ENCODE measurements at places on chromosomes 2 and 18. TPM values are rescaled to one million over a fixed set of nuclear protein-coding genes. Genes with fewer than 3 reads are reported as not detected.

Gene FBXO48
- total RNA-seq, result 0.92 TPM

Gene PCARE
- 0.84 TPM for total RNA-seq

Gene RNU2-63P
- not detected for total RNA-seq

Gene COL3A1
- total RNA-seq, result 51.8 TPM

Gene ARHGAP25
- 5.4 TPM for total RNA-seq

Gene COL4A4
- total RNA-seq, result 9.8 TPM

Gene GALNT5
- total RNA-seq, result 0.07 TPM

Gene HRH4
- 0.17 TPM for total RNA-seq

Gene SLC1A4
- total RNA-seq, result 6.2 TPM

Gene HADHB
- 1,919 TPM for total RNA-seq

Gene TNFAIP6
- 2.4 TPM for total RNA-seq

- no peak for DNase-seq
Observed at GRCh38 chr2:109499566-109499965, 114.2 kb downstream of the SEPTIN10 start.

- DNase-seq, result no peak
Observed at GRCh38 chr2:46482490-46482889, 3.1 kb downstream of the TMEM247 start.

- DNase-seq, result no peak
Observed at GRCh38 chr18:32267463-32267862, 77.6 kb downstream of the MEP1B start.

DNA sequence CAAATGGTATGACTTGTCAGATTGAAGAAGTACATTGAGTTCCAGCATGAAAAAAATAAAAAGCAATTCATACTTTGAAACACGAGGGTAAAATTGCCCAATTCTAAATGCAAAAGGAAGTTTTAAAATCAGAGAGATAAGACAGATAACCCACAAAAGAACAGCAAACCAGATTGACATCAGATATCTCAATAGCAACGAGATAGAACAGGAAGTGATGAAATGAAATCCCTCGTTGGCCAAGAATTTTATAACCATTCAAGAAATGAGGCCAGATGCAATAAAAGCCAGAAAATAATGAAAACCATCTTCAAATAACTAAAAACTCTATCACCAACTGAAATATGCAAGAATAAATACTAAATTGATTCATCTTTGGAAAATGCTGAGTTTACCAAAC lies 172.8 kb downstream of the CD226 start:
- no peak for DNase-seq

- peak; percentile 46 for DNase-seq
Observed at GRCh38 chr18:48975120-48975816, 24.5 kb upstream of the SMAD7 start.

- DNase-seq, result no peak
Observed at GRCh38 chr2:69390001-69390400, 3.0 kb upstream of the GFPT1 start.

- no peak for DNase-seq
Observed at GRCh38 chr2:199833525-199833924, 17.5 kb downstream of the FTCDNL1 start.

DNA sequence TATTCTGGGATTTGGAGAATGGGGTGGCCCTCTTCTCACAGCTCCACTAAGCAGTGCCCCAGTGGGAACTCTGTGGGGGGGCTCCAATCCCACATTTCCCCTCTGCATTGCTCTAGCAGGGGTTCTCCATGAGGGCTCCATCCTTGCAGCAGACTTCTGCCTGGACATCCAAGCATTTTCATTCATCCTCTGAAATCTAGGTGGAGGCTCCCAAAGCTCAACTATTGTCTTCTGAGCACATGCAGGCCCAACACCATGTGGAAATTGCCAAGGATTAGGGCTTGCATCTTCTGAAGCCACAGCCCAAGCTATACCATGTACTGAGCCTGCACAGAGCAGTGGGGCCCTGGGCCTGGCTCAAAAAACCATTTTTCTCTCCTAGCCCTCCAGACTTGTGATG lies 162.4 kb upstream of the CWC22 start:
- no peak for DNase-seq

- DNase-seq, result no peak
Observed at GRCh38 chr2:160474319-160474645, 19.3 kb downstream of the RBMS1 start.

- DNase-seq, result no peak
Observed at GRCh38 chr18:74139888-74140287, 7.7 kb downstream of the FBXO15 start.

- no peak for DNase-seq
Observed at GRCh38 chr2:40002339-40002738, 223.3 kb upstream of the THUMPD2 start.

DNA sequence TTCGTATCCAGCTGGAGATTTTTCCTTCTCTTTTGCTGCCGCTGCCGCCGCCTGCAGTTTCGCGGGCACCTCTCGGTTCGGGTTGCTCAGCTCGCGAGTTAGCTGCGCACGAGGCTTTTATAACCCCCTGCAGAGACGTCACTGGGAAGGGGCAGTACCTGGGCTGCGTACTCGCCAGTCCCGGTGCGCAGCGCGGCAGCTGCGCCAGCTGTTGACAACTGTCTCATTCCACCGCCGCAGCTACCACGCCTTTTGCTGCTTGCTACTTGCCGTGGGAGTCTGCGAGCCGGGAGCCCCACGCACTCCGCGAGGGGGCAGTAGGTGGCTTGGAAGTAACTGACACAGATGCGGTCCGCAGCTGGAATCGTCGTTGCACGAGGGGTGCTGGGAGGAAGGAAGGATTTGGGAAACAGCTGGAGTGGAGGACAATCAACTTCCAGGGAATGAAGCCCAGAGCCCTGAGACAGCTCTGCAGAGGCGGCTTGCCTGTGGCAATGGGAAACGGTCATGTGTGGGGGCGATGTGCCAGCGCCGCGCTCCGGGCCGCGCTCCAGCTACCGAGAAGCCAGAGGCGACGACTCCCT lies at the start of gene TACR1:
TACR1 (minus strand) TSS at position 93 of the 584 bp plus-strand sequence. CDS start 586 bp downstream, outside the sequence.
- DNase-seq, result peak; percentile 77

DNA sequence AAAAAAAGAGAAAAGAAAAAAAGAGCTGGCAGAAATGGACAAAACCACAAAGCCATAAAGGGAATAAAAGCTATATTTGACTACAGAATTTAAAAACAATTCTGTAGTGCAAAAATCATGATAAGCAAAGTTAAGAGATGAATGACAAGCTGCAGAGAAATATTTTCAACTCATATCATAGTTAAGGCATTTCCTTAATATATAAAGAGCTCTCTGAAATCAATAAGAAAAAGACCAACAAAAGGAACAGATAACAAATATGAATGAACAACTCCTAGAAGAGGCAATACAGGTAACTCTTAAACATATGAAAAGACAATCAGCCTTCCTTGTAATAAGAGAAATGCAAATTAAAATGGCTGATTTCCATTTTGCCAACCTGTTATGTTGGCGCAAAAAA lies 26.2 kb downstream of the OTOF start:
- no peak for DNase-seq

GRCh38 chr2:64243081-64244036 lies 99.1 kb upstream of the PELI1 start:
- DNase-seq, result no peak

DNA sequence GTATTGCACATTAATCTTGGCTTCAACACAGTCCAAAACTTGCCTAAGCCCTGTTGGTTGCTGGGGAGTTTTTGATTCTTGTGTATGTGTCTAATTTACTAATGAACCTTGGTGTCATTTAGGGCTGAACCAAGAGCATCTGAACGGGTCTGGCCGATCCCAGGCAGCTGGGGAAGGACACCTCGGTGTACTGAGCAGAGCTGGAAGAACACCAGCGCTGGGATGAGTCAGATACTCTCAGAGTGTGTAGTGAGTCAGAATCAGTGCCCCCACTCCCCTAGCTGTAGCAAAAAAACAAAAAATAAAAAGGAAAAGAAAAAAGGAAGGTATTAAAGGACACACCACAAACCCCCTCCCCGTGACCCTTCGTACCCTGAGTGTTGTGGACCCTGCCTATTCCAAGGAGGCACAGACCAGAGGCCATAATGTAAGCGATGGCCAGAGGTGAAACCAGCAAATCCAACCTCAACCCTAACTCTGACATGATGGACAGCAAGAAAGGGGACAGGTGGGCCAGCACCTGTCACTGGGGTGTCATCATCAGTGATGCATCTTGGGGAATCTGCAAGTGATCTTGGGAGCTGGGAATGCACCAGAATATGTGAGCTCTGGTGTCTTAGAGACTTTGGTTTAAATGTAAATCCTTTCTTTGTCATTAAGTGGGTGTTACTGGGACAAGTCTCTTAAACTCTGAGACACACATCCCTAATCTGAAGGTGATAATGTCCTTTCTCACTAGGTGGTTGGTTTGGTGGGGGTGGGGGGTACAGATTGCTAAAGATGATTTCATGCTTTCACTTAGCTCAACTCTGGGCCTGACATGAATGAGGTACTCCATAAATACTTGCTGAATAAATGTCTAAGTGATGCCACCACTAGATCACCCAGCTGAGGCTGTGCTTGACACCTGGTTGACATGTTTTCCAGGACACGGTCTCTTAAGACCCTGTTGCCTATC lies 34.2 kb upstream of the NCOA1 start:
- DNase-seq, result peak; percentile 79

DNA sequence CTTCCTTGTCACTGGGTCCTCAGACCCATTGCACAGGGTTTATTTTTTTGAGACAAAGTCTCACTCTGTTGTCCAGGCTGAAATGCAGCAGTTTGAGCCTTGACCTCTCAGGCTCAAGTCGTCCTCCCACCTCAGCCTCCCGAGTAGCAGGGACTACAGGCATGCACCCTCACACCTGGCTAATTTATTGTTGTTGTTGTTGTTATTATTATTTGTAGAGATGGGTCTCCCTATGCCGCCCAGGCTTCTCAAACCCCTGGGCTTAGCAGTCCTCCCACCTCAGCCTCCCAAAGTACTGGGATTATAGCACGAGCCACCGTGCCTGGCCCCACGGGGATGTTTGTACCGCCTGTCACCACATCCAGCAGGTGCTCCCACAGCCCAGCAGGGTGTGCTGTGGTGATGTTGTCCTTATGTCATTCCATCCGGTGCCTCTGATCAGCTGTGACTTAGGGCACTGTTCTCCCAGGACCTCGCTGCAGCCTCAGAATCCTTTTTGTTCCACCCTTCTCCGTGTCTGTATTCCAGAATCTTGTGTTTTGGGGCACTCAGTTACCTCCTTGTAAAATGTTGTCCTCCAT lies 182.3 kb downstream of the INO80D start:
- peak; percentile 37 for DNase-seq

- no peak for DNase-seq
Observed at GRCh38 chr2:123211181-123211580, 813.9 kb upstream of the CNTNAP5 start.

DNA sequence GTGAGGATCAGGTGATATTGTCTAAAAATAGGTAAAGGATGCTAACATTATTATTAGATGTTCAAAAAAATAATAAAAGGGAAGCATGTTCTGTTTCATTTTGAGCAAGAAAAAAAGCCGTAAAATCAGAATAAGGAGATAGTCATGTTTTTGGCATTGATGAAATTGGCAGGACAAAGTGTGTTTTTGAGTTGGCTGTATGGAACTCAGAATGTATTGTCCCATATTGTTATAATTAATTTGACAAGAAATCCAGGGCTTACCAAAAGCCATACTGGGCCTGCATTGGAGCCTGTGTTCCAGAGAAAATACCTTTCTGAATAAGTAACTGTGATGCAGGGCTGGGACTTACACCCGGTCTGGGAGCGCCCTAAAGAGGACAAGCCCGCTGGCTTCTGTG lies 232.0 kb downstream of the AGAP1 start:
- DNase-seq, result no peak
